ENCODE measurements at places on chromosomes 4 and X.
A peak's percentile ranks its signal among the peaks of the same experiment; 100 is the strongest.

DNA sequence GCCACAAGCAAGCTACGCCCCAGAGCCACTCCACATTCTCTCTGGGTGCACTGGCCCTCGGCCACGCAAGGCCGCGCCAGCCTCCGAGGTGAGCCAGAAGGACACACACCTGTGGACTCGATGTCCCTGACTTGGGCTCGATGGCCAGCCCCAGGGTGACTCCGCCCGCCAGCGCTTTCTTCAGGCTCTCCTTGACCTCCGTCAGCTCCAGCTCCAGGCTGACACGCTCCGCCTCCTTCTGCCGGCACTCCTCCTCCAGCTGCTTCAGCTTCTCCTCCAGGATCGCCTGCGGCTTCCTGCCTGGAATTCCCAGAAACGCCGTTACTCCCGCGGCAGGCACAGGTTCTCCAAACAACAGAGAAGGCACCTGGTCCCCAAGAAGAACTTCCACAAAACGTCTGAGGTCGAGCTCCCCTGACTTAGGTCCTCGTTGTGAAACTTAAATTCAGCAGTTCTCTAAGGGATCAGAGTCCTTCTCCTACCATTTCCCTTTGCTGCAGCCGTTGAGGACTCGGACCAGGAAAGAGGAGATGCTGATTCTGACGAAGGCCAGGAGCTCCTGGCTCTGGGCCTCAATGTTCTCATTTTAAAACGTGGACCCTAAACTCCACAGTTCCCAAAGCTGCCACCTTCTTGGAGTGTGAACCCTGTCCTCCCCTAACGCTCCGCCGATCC, 166.8 kb downstream of the AFAP1 start:
- no peak for DNase-seq

- DNase-seq: no peak
Measured at GRCh38 chr4:186243331-186243730, 16.0 kb downstream of the KLKB1 start.

DNA sequence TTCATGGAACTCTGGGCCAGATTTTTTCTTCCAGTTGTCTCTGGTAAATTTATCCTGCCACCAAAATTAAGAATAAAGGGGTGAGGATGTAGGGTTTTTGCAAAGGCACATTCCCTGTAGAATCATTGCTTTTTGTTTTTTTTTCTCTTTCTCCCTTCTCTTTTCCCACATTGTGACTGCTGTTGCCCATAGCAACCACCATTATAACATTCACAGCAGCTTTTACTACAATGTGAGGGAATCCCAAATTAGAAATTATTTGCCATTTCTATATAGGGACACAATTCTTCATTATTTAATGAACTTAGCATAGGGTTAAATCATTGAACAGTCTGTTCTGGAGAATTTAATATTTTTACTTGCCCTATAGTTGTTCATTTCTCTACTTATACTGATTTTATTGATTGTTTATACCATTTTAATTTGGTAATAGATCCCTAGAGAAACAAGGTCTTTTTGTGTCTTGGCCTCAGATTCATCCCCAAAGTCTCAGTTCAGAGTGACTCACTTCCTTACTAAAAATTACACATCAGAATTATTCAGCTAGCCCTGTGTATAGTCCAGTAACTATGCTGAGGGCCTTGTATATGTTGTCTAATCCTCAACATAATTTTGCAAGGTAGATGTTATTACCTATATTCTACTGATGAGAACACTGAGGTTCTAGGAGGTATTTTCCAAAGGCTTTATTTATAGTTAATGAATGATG, 80.8 kb upstream of the ANK2 start:
- no peak for DNase-seq

DNA sequence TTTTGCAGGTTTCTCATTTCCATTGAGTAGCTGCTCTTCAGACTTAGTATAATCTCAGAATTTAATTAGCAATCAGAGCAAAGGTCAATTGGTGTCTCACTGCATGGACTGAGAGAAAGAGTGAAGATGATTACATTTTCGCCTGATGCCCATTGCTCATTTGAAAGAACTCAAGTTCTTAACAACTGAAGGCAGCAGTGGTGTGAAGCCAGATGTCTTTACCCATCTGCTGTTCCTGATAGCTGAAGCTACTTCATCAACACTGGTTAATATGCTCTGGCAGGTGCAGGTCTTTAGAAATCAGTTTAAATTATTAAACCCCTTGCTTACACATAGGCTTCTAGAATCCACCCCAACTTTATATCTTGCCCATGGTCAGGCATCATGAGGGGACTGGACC, 64.5 kb upstream of the FRAS1 start:
- no peak for DNase-seq

GRCh38 chr4:23773884-23774636, 115.8 kb downstream of the PPARGC1A start:
- no peak for DNase-seq

DNA sequence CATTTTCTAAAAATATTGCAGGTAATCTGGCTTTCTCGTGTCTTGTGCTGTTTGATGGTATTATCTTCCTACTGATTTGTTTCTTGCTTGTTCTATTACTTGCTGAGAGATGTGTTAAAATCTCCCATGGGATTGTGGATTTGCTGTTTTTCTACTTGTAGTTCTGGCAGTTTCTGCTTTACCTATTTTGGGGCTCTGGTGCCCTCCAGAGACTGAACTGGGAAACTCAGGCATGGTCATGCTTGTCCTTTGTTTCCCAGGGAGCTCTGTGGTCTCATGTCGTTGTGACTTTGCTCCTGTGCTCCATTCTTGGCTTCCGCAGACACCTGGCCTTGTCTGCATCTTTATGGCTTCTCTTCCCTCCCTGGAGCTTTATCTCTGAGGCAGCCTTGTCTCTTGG, 39.5 kb downstream of the NSD2 start:
- no peak for DNase-seq

GRCh38 chrX:2643880-2644279, 47.2 kb upstream of the CD99 start:
- no peak for DNase-seq

GRCh38 chr4:74044677-74045076, 6.2 kb upstream of the CXCL3 start:
- DNase-seq: no peak

GRCh38 chrX:66203114-66203513, 39.1 kb downstream of the HEPH start:
- DNase-seq: no peak

- DNase-seq: peak; percentile 73
Measured at GRCh38 chr4:56821381-56822243, at the start of gene SPINK2. Gene SPINK2, minus strand, starts transcription at chr4:56821701. Its CDS starts 39 bp downstream, at chr4:56821662.

DNA sequence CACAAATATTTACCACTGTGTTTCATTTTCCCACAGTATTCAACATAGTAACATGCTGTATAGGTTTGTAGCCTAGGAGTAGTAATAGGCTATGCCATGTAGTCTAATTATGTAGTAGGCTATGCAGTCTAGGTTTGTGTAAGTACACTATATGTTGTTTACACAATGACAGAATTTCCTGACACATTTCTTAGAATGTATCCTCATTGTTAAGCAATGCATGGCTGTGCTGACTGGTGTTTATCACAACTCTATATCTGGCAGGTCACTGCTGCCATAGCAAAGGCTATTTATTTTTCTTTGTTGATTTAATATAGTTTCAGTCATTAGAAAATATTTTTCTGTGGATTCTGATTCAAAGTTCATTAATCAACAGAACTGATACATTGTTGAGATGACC, 108.3 kb upstream of the TEX13A start:
- no peak for DNase-seq

DNA sequence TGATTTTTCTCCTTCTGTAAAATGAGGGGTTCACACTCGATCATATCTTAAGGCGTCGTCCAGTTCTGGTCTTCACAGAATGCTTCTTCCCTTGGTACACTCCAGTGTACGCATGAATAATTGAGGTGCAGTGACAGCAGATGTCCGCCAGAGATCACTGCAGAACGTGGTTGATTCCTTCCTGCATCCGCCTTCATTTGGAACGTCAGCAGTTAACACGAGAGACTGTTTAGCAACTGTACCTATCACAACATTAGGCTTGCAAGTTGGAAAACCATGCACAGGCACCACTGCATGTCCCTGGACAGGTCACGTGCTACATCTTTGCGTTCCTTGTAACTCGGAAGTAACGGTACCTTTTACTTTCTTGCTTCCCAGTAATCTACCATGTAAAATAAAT, 66.0 kb upstream of the GEMIN8 start:
- peak; percentile 9 for DNase-seq

- DNase-seq: no peak
Measured at GRCh38 chr4:111633663-111634266, 511.5 kb upstream of the FAM241A start.

DNA sequence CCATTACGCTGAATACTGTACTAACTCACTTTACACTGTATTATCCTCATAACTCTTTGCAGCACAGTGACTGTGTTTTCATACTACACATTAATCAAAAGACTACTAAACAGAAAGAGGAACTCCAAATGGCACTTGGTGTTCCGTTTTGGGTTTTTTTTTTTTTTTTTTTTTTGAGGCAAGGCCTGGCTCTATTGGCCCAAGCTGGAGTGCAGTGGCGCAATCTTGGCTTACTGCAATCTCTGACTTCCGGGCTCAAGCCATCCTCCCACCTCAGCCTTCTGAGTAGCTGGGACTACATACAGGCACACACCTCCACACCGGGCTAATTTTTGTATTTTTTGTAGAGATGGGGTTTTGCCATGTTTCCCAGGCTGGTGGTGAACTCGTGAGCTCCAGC, 10.7 kb downstream of the KLHL8 start:
- peak; percentile 21 for DNase-seq

DNA sequence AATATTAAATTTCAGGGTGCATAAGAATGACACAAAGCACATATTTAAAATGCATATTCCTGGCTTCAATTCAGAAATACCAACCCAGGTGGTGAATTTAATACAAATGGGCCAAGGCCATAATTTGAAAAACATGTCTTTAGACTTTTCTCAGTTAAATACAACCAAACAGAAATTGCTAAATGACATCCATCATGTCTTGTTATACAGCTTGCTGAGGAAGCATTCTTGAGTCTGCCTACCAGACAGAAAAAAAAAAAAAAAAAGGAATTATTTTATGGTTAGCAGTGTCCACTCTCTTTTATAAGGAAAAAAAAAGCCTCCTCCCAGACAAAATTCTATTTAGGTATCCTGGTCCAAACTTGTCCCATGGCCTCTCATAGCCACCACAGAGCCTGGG, 119.1 kb downstream of the PAPSS1 start:
- no peak for DNase-seq

GRCh38 chr4:42018451-42018850, 28.1 kb downstream of the SLC30A9 start:
- DNase-seq: no peak

DNA sequence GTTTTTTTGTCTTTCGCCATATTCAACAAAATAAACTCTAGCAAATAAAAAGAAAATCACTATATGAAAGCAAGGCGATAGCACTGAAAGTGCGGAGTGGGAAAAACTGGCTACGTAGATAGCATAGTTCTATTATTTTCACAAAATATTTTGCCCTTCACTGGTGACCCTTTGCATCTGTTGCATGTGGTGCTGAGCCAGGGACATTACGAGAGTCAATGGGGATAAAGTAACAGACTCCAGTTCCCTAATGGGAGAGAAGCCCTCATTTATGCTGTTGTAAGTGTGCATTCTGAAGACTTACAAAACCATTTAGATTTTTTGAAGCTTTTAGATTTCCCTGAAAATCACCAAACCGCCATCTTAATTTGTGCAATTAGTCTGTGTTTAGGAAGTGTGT, 501.6 kb downstream of the PPARGC1A start:
- DNase-seq: no peak

GRCh38 chr4:3311095-3311372, 18.2 kb downstream of the RGS12 start:
- DNase-seq: no peak

DNA sequence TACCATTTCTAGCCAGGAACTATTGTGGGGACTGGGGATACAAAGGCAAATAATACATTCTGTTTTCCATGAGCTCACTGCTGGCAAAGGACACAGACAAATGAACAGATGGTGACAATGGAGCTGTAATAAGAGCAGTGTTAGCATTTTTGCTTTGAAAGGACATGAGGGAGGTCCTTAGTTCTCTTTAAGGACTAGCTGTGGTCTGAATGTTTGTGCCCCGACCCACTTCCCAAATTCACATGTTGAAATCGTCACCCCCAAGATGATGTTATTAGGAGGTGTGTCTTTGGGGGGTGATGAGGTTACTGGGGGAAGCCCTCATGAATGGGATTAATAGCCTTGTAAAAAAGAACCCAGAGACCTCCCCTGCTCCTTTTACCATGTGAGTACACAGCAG, 30.3 kb downstream of the CCNG2 start:
- no peak for DNase-seq

DNA sequence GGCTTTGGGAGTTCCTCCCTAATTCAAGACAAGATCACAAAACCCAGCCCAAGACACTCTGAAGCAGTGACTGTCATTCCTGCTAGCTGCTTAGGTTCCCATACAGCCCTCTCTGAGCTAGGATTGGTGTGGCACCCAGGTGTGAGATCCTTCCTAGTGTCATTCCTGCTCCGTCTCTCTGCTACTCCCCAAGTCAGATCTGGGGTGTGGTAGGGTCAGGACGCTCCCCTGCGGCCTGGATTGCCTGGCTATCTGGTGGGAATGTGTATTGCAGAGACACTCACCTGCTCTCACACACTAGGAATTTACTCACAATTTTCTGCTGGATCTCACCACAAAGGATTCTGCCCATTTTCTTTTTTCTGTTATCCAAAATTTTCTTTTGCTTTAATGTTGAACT, 560.8 kb upstream of the ATOH1 start:
- DNase-seq: no peak

DNA sequence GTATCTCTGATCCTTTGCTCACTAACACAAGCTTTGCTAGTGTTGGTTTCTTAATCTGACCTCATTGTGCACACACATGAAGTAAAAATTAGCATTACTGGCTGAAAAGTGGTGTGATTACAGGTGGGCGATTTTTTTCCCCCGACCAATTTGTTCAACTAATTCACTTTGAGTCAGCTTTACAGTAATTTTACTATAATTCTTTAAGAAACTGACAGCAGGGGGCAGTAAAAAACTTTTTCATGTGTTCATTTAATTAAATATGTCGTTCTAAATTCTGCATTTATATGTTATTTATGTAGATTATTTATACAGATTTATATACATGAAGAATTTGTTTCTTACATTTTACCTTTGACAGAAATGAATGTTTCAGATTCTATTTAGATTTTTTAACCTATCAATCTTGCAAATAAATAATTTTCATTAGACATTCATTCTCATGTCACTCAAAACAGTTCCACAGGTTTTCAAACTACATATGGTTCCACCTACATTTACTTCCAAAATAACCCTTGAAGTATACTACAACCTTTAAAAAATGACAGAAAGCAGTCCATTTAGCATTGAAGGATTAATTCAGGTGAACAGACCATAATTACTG, 17.5 kb downstream of the PALLD start:
- DNase-seq: no peak

GRCh38 chr4:104129243-104129642, 365.5 kb downstream of the CXXC4 start:
- DNase-seq: no peak

DNA sequence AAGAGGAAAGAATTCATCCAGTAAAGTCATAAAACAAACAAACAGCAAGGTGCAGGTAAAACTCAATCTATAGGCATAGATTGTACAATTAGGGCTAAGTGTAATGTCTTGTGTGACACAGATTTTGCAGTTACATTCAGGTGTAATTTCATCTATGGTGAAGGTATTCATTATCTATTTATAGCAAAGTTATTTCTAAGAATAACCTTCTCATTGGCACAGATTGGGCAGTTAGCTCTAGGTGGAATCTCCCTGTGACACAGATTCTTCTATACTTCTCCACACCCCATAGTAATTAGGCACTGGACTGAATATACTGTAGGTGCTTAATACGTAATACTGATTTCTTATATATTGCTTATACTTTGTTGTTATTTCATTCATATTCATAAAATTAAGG, 66.8 kb downstream of the COL25A1 start:
- no peak for DNase-seq
